ENCODE measurements at places on chromosomes 7 and 10.
A peak's percentile ranks its signal among the peaks of the same experiment; 100 is the strongest.

DNA sequence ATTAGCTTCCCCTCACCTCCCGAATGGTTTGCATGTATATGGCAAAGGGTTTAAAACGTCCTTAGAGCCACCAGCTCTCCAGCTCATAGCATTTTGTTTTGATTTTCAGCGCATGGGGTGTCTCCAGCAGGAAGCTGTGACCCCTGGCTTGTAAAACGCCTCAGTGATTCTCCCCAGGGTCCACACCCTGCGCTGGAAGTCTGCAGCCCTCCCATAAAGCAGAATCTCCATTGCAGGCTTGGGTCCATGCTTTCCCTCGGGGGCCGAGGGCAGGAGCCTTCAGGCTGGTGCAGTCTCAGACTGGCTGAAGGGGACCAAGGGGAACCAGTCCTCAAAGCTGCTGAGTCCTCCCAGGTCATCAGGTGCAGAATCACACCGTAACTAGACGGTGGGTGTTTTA, 109.7 kb downstream of the VIPR2 start:
- DNase-seq: no peak

- DNase-seq: no peak
Observed at GRCh38 chr10:101228966-101229265, 347 bp downstream of the LBX1 start.

GRCh38 chr10:110208614-110209453, 1.4 kb downstream of the MXI1 start:
- DNase-seq: peak; percentile 54

DNA sequence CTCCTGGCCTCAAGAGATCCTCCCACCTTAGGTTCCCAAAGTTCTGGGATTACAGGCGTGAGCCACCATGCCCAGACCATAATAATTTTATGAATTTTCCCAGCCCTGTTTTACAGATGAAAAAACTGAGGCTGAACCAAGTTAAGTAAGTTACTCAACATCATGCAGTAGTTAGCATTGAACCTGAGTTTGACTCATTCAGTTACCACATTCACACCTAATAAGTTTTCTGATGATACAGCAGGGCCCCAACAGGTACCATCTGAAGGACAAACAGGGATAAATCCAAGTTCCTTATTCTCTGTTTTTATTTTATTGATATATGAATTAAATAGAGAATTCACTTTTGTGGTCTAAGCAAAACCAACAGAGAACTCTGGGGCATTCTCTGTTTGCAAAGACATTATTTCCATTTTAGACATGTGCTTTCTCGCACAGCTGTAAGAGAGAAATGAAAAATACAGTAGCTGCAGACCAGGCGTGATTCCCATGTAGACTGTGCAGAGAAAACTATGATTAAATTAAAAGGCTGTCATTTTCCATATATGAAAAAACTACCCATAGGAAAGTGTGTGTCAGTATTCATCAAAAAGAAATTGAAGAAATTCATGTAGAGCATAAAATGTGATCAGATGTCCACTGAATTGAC, 26.6 kb downstream of the APBB1IP start:
- no peak for DNase-seq

DNA sequence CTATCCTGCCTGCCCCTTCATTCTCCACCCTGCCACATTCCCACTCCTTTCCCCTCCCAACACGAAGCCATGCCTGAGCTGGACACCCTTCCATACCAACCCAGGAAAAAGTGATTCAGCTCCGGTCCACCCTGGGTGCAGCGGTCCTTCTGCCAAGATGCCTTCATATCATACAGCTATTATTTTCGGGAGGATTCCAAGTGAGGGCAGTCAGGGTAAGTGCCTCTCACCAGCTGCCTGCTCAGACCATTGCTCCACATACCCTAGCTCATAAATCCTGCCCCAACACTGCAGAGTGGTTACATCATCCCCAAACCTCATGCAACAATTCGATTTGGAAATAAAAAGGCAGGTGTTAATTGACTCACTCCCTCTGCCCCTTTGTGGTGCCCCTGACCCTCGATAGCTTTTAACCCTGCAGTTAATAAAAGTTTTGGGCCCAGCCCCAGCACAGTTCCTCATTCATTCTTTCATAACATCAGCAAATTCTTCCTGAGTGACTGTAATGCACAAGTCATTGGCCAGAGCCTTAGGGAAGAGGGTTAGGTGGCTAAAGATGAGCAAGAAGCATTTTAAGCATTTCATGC, 42.6 kb downstream of the ZNF503 start:
- peak; percentile 95 for DNase-seq
